NCI-H146 (cell line): ENCODE measurements at places on chromosomes 12 and 14.

- no peak for DNase-seq
Measured at GRCh38 chr14:32627545-32628298, 298.6 kb downstream of the AKAP6 start.

- no peak for DNase-seq
Measured at GRCh38 chr12:34361721-34362316, 339.5 kb downstream of the ALG10 start.

DNA sequence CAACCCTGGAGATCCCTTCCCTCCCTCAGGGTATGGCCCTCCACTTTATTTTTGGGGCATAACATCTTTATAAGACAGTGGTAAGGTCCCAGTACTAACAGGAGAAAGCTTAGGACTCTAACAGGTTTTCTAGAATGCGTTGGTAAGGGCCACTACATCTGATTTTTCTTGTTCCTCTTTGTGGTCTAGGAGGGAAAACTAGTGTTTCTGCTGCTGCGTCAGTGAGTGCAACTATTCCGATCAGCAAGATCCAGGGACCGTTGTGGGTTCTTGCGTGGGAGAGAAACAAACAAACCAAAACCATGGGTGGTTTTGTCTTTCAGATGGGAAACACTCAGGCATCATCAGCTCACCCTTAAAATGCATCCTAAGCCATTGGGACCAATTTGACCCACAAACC, 123.6 kb upstream of the SLC16A7 start:
- no peak for DNase-seq

- DNase-seq: no peak
Measured at GRCh38 chr12:34394211-34395055, 372.1 kb downstream of the ALG10 start.

GRCh38 chr14:105203057-105203531, 22.0 kb upstream of the NUDT14 start:
- peak; percentile 54 for DNase-seq

DNA sequence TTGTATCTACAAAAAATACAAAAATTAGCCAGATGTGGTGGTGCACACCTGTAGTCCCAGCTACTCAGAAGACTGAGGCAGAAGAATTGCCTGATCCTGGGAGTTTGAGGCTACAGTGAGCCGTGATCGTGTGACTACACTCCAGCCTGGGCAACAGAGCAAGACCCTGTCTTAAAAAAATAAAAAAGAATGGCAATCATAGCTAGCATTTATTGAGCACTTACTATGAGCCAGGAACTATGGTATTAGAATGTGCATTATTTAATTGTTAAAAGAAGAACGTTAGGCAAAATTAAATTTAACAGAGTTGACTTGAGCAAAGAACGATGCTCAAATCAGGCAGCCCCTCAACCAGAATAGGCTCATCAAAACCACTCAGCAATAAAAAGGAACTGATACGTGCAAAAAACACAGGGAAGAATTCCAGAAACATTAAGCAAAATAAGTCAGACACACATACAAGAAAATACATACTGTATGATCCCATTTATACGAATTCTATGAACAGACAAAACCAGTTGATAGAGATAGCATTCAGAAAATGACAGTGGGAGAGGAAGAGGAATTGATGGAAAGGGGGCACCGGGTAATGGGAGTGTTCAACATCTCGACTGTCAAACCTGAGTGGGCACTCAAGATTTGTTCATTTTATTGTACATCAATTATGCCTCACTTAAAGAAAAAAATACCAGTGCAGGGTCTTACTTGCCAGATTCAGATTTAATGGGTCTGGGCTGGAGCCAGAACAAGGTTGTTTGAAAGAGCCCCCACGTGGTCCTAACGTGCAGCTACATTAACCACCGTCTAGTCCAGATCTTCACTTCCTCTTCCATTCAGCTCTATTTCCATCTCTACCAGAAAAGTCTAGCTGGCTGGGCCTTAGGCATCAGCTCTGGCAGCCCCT, 8.0 kb downstream of the SCNN1A start:
- DNase-seq: no peak

GRCh38 chr14:100726550-100727085, at the start of gene DLK1:
TSS of gene DLK1 (plus strand) at chr14:100726892. CDS start at chr14:100727069, 177 bp downstream.
- DNase-seq: peak; percentile 66

DNA sequence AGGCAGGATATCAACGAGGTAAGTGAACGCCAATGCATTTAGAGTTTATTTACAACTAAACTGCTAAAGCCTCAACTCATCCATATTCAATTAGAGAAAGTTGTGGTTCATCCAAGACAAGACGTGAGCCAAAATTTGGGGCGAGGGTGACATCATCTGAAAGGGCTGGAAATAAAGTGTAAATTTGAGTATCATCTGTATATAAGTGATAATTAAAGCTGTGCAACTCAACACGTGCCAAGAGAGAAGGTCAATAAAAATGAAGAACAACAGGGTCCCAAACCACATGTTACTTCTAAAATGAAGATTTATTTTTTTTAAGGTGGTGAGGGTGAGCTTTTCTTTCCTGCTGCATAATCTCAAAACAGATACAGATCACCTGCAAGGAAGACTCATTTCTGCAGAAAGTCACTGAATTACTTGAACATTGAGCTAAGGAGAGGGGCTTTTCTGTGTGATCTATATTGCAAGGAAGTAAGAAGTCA, 203.6 kb downstream of the EFCAB11 start:
- no peak for DNase-seq

GRCh38 chr12:89179983-89180382, 172.3 kb downstream of the DUSP6 start:
- no peak for DNase-seq

DNA sequence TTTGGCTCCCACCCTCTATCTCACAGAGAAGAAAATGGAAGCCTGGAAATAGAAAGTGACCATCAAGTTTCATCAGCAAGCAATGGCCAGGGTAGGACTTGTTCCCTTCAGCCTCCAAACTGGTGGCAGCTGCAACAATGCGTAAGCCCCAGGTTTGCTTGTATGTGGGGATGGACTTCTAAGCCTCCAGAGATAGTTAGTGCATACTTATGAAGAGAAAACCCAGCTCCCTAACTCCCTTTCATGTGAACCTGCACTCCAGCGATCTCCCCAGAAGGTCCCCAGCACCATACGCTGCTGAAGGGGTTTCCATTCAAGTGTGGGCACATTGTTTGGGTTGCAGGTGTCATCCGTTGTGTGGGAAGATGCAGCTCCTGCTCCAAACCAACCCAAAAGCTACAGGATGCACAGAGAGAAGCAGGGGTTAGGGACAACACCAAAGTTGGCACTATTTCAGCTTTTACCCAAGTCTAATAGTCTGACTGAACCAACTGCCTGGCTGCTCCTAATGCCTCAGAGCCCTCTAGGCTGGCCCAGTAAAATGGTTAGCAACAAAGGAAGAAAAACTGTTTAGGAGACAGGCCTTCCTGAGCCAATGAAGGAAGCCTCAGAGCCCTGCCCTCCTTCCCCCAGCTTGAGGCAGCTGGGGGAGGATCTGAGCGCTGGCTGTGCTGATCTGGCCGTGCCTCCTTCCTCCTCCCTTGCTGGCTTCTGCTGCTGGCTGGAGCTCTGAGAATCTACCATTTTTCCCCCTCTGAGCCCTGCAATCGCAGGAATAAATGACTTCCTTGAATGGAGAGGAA, 12.3 kb downstream of the ZFP36L1 start:
- no peak for DNase-seq

GRCh38 chr14:78022059-78022458, 148.1 kb upstream of the NRXN3 start:
- peak; percentile 70 for DNase-seq

DNA sequence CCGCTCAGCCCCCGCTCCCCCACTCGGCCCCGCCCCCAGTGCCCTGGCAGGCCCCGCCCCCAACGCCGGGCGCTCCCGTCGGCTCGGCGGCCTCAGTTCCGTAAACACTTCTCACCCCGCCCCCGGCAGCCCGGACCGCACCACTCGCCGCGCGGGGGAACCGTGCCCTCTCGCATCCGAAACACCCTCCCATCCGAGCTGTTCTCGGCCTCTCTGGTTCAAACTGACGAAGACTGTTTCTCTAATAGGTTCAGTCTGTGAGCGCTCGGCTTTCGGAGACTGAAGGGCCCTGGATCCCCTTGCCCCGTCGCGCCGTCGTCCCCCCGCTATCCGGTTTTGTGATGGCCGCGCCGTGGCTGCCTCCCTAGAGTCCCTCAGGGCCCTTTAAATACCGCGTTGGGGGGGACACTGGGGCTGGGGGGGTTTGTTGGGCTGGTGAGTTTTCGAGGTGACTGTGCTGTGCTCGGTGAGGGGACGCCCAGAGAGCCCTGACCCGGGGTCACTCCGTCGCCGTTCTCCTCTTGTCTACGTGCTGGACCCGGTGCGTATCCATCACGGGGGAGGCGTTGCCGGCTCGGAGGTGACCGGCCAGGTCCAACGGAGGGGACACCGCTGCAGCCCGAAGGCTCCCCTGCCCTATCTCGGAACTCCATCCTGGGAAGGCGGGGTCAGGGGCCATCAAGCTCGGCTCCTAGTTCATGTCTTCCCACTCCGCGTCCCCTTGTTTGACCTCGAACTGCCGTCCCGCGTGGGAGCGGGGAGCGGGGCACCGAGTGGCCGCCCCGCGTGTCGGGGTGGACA, at the start of gene TCP11L2:
TSS of gene TCP11L2 (plus strand) at position 333 of the 801 bp plus-strand sequence. CDS start 8,343 bp downstream, outside the sequence.
- peak; percentile 74 for DNase-seq

GRCh38 chr12:38785381-38785780, 120.0 kb downstream of the CPNE8 start:
- DNase-seq: no peak

GRCh38 chr12:53105712-53106439, 2.6 kb downstream of the SOAT2 start:
- no peak for DNase-seq

- no peak for DNase-seq
Measured at GRCh38 chr12:116402163-116402939, 124.9 kb upstream of the MED13L start.

- no peak for DNase-seq
Measured at GRCh38 chr14:75156111-75156510, 20.3 kb downstream of the TMED10 start.

DNA sequence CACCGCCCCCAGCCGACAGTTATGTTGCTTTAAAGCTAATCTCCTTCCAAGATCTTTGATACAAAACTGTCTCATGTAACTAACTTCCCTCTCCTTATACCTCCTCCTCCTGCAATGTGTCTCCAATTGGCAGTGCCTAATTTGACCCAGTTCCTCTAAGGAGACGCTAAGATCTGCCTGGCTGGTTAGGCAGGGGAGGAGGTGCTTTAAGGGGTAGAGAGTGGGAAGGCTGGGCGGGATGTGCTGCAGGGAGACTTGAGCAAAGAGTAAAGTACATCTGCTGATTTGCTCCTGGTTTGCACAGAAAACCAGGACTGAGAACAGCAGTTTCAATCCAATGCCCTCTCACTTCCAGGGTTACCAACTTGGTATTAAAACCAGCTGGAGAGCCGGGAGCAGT, 7.4 kb upstream of the IKZF4 start:
- no peak for DNase-seq

- peak; percentile 6 for DNase-seq
Measured at GRCh38 chr12:84165998-84166571, 746.5 kb downstream of the SLC6A15 start.

- DNase-seq: no peak
Measured at GRCh38 chr12:40198601-40199000, 26.2 kb upstream of the LRRK2 start.

- DNase-seq: no peak
Measured at GRCh38 chr14:79204591-79204990, 1006.7 kb downstream of the DIO2 start.

- no peak for DNase-seq
Measured at GRCh38 chr14:93528884-93529558, 98.3 kb downstream of the UNC79 start.

DNA sequence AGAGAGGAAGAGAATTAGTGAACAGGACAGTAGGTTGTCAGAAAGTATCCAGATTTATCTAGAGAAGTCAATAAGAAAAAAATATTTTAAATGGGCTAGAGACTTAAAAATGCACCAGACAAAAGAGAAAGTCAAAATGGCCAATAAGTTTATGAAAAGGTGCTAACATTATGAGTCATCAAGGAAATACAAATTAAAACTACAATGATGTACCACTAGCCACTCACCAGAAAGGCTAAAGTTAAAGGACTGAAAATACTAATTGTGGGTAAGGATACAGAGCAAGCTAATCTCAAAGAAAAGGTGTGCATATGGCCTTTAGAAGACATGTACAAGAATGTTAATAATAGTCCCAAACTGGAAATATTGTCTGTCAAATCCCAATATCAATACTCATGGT, 37.7 kb downstream of the C12orf50 start:
- DNase-seq: no peak

DNA sequence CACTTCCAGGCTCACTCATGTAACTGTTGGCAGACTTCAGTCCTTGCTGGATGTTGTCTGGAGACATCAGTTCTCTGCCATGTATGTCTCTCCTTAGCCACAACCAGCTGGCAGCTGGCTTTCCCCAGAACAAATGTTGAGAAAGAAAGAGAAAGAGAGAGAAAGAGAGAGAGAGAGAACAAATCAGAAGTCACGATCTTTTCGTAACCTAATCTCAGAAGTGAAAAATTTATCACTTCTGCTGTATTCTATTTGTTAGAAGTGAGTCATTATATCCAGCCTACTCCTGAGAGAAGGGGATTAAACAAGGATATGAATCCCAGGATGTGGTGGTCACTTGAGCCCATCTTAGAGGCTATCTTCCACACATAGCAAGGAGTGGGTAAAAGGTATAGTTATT, 101.2 kb downstream of the BTG1 start:
- DNase-seq: no peak

- DNase-seq: no peak
Measured at GRCh38 chr14:92563359-92563758, 49.8 kb downstream of the RIN3 start.

- DNase-seq: no peak
Measured at GRCh38 chr12:16634786-16635185, 28.8 kb upstream of the LMO3 start.

GRCh38 chr14:54444681-54445080, 3.5 kb upstream of the CNIH1 start:
- DNase-seq: no peak

DNA sequence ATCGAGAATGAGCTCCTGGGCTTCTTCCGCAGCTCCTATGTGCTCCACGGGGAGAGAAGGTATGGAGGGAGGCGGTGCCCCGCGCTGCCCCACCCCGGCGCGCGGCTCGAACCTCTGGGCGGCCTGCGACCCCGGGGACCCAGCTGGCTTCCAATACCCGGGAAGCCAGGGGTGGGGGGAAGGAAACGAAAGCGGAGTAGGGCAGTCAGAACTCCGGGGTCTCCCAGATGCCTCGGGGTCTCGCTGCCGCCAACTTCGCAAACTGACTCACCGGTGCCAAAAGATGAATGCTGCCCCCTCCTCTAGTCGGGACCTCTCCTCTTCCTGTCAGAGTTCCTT, 1.3 kb downstream of the TRHDE start:
- no peak for DNase-seq

DNA sequence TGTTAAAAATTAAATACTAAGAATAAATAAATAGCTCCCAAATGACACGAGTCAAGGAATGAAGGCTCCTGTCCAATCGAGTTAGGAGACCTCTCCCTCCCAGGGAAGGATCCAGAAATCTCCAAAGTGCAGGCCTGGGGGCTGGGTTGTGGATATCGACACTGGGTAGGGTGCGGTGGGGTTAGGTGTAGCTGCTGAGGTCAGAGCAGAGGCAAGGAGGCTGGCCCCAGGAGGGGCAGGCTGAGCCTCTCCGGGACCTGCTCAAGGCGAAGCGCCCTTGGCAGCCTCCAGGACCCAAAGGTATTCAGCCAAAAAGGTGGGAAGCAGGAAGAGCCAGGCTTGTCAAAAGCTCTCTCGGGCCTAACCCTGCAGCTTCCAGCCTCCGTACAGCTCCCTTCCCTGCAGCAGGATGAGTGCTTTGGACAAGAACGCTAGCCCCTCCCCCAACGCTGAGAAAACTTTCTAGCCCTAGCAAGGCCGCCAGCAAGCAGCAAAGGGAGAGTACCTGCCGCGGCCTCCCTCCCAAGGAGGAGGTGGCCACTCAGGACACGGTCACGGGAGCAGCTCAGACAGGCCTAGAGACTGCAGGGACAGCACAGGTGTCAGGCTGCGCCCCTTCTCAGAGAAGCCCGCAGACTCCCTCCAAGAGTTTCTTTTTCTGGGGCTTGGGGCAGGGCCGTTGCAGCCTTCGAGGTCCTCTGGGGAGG, 3.7 kb upstream of the PNMA1 start:
- no peak for DNase-seq
